Neuronal stem cell (in vitro differentiated cells): ENCODE measurements at places on chromosomes 12 and 14.

DNA sequence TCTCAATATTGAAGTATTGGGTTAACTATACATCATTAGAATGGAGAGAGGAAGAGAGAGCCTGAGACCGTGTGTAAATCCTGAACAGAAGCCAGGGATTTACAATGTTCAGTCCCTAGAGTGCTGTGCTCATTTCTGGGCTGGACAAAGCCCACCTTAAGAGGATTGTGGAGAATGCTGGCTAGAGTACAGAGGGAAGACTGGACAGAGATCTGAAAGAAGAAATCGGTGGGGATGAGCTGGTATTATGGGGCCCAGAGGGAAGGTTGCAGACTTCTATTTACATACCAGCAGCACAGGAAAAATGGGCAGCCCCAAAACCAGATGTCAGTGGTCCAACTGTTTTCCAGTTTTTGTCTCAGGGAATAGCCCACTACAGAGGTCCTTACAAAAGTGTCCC, 42.3 kb downstream of the RTN1 start:
- no peak for DNase-seq
- no peak overlapping the region for H3K27ac ChIP-seq
- H3K27me3 ChIP-seq = no peaks in the 10 kb centered on the region
- peaks cover 10% of the 10 kb centered on the region for H3K4me1 ChIP-seq
- H3K4me3 ChIP-seq = no peak overlapping the region

DNA sequence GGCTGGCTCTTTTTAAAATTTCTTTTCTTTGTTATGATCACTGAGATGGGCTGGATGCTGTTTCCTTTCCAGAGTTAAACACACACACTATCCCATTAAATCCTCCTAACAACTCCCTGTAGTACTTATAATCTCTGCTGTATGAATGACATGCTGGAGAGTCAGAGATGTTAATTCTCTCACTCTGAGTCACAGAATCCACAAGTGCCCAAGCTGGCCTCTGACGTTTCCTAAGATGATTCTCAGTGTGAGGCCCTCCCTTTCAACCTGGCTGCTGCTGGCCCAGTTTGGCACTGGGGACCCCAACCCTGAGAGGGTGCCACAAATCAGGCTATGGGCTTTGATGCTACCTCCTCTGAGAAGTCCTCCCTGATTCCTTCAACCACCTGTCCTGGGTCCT, 5.4 kb downstream of the NOS1 start:
- no peak for DNase-seq
- no peaks in the 10 kb centered on the region for H3K4me1 ChIP-seq
- peaks cover 37% of the 10 kb centered on the region for H3K27me3 ChIP-seq
- H3K27ac ChIP-seq = no peak overlapping the region

- no peak for DNase-seq
- H3K4me3 ChIP-seq = no peak overlapping the region
- no peak overlapping the region for H3K27ac ChIP-seq
- H3K36me3 ChIP-seq = peaks cover 14% of the 10 kb centered on the region
- peaks cover 29% of the 10 kb centered on the region for H3K4me1 ChIP-seq
Observed at GRCh38 chr12:124433147-124433874, 134.1 kb downstream of the NCOR2 start.

DNA sequence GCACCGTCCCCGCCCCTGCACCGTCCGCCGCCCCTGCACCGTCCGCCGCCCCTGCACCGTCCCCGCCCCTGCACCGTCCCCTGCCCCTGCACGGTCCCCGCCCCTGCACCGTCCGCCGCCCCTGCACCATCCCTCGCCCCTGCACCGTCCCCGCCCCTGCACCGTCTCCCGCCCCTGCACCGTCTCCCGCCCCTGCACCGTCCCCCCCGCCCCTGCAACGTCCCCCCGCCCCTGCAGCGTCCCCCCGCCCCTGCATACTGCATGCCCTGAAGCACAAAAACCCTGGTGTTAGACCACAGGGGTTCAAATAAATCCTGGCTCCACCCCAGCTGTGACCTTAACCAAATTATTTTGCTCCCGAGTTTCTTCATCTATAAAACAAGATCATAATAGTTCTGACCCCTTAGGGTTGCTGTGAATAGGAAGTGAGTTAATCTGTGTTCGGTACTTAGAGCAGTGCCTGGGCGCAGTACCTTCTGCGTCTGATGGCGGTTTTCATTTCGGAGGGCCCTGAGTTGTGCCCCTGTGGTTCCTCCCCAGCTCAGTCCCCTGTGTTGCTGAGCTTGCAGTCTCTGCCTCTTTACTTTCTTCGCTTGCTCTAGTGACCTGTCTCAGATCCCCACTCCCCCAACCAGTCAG, 38.1 kb downstream of the ESRRB start:
- H3K4me3 ChIP-seq = no peak overlapping the region
- H3K4me1 ChIP-seq = no peaks in the 10 kb centered on the region
- peak overlapping the region; percentile 65 for H3K27ac ChIP-seq
- H3K27me3 ChIP-seq = no peaks in the 10 kb centered on the region
- no peaks in the 10 kb centered on the region for H3K36me3 ChIP-seq
- peak; percentile 14 for DNase-seq

- no peak overlapping the region for H3K27ac ChIP-seq
- no peaks in the 10 kb centered on the region for H3K27me3 ChIP-seq
- H3K4me3 ChIP-seq = no peak overlapping the region
- peaks cover 6% of the 10 kb centered on the region for H3K4me1 ChIP-seq
- peak; percentile 33 for DNase-seq
Observed at GRCh38 chr14:92637228-92637627, 111.2 kb downstream of the LGMN start.

DNA sequence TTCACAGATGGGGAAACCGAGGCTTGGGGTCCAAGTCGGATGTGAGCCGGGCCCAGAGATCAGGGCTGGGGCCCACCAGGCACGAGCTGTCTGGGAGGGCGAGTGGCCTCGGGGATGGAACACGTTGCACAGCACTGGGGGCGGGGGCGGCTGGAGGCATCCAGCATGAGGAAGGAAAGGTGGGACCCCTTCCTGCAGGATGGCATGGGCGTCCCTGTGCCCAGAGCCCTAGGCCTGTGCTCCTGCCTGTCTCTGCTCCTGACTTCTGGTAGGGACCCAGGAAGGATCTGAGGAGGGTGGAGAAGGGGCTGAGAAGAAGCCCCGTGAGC, 183.4 kb downstream of the KIF26A start:
- no peak for DNase-seq
- H3K27ac ChIP-seq = no peak overlapping the region
- no peak overlapping the region for H3K4me3 ChIP-seq
- H3K36me3 ChIP-seq = no peaks in the 10 kb centered on the region

GRCh38 chr12:31477687-31478086, 113.2 kb downstream of the DENND5B start:
- no peak overlapping the region for H3K27ac ChIP-seq
- DNase-seq = no peak
- no peaks in the 10 kb centered on the region for H3K27me3 ChIP-seq

DNA sequence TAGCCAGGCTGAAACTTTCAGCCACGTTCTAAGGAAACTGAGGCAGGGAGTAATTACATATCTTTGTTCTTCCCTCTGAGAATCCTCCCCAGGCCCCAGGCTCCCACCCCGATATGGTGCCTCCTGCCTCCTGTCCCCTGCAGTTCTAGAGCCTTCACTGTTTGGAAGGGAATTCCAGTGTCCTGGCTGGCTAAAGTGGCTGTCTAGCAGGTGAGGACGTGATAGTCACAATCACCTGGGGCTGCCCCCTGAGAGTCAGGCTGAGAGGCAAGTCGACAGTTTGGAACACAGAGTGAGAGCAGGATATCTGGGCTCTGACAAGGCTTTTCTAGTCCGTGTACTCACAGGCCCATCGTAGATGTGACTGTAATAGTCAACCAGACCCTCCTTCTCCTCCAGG, 6.3 kb upstream of the RPAP3 start:
- H3K4me1 ChIP-seq = no peaks in the 10 kb centered on the region
- no peak for DNase-seq
- H3K36me3 ChIP-seq = no peaks in the 10 kb centered on the region
- H3K4me3 ChIP-seq = no peak overlapping the region

- H3K27ac ChIP-seq = no peak overlapping the region
- H3K36me3 ChIP-seq = no peaks in the 10 kb centered on the region
- H3K4me1 ChIP-seq = no peaks in the 10 kb centered on the region
- no peaks in the 10 kb centered on the region for H3K27me3 ChIP-seq
- no peak for DNase-seq
- H3K4me3 ChIP-seq = no peak overlapping the region
Observed at GRCh38 chr14:71799841-71800240, 132.4 kb upstream of the RGS6 start.

GRCh38 chr12:23731493-23731892, 218.0 kb downstream of the SOX5 start:
- no peaks in the 10 kb centered on the region for H3K27me3 ChIP-seq
- peaks cover 49% of the 10 kb centered on the region for H3K36me3 ChIP-seq
- peaks cover 2% of the 10 kb centered on the region for H3K4me1 ChIP-seq
- H3K27ac ChIP-seq = no peak overlapping the region

- H3K27me3 ChIP-seq = no peaks in the 10 kb centered on the region
- no peaks in the 10 kb centered on the region for H3K36me3 ChIP-seq
- H3K4me1 ChIP-seq = no peaks in the 10 kb centered on the region
Observed at GRCh38 chr12:84619053-84619571, 293.5 kb downstream of the SLC6A15 start.

DNA sequence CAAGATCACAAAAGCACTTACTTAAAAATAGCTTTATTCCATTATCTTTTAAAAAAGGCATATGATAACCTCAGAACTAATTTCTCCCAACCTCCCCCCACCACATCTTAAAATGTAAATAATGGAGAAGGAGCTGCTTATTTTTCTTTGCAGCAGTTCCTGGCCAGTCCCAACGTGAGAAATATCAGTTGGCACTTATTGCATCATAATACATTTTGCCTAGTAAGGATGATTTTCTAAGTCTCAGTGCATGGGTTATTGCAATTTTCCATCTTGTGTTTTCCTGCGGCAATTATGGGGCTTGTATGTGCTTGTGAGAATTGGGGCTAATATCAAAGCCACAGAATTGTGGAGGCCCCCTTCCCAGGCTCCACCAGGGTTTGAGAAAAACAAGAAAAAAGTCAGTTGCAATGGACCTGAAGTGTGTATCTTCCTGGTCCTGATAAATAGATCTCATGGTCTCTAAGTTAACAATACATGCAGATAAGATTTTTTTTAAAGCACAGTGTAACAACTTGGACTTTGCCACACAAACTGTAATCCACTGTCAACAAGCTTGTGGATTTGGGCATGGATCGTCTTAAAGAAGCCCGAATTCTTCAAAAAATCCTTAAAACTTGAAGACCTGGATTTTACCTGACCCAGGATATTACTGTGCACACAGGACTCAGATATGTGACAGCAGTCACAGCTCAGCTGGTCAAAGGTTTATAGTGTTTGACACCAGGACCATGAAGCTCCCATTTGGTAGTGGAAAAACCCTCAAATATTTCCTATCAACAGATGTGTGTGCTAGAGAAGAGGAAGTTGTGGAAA, 2.8 kb upstream of the WSB2 start:
- peaks cover 9% of the 10 kb centered on the region for H3K4me1 ChIP-seq
- no peaks in the 10 kb centered on the region for H3K27me3 ChIP-seq
- no peak for DNase-seq
- no peak overlapping the region for H3K27ac ChIP-seq
- H3K4me3 ChIP-seq = no peak overlapping the region

DNA sequence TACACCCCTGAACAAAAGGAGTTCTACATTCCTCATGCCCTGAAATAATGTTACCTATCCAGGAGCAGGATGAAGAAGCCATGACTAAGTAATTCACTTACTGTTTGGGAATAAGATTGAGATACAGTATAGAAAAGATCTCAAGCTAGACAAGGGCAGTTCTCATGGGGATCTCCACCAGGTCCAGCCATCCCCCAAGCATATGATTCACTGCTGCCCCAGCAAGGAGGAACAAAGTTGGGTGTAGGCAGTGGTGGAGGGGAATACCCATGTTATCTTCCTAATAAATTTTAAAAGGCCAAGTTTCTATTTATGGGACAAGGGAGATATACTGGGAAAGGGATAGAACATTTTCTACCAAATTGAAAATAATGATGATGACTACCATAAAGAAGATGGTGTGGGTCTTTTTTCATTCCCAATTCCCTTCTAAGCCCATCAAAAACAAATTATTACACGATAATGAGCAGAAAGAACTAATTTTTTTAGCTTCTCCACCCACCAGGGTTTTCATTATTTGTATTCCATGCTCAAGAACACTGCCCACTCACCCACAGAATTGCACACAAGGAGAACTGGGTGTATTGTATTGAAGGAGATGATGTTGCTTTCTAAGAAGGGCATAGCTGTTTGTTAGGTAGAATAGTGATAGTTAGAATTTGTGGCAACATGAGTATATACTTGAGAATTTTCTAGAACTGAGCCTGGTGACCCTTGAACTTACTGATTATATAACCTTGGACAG, 204.6 kb downstream of the BTG1 start:
- no peak overlapping the region for H3K4me3 ChIP-seq
- H3K27me3 ChIP-seq = no peaks in the 10 kb centered on the region
- no peaks in the 10 kb centered on the region for H3K36me3 ChIP-seq
- no peaks in the 10 kb centered on the region for H3K4me1 ChIP-seq
- H3K27ac ChIP-seq = no peak overlapping the region

GRCh38 chr12:19506497-19506896, 67.2 kb downstream of the AEBP2 start:
- peaks cover 4% of the 10 kb centered on the region for H3K36me3 ChIP-seq
- no peak overlapping the region for H3K4me3 ChIP-seq
- H3K27me3 ChIP-seq = no peaks in the 10 kb centered on the region
- DNase-seq = no peak

- H3K4me3 ChIP-seq = no peak overlapping the region
- H3K27me3 ChIP-seq = peaks cover 2% of the 10 kb centered on the region
- DNase-seq = no peak
Observed at GRCh38 chr12:132121283-132121682, 22.8 kb downstream of the DDX51 start.

DNA sequence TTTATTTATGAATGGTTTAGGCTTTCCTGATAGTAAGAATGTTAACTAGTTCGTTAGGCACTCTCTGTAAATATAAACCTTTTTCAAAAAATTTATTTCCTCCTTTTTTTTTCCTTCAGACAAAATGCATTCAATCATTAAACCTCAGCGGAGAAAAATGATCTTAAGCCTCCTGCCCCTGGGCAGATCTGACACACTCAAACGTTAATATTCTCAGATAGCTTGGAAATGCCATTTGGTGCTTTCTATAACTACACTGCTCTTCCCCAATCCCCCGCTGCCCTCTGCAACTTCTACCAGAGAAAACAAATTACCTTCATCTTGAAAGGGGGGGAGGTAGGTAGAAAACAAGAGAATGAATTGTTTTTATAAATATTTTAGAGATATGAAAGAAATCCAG, 521.2 kb downstream of the MED13L start:
- H3K27ac ChIP-seq = no peak overlapping the region
